ENCODE measurements at places on chromosomes 6 and 20.

DNA sequence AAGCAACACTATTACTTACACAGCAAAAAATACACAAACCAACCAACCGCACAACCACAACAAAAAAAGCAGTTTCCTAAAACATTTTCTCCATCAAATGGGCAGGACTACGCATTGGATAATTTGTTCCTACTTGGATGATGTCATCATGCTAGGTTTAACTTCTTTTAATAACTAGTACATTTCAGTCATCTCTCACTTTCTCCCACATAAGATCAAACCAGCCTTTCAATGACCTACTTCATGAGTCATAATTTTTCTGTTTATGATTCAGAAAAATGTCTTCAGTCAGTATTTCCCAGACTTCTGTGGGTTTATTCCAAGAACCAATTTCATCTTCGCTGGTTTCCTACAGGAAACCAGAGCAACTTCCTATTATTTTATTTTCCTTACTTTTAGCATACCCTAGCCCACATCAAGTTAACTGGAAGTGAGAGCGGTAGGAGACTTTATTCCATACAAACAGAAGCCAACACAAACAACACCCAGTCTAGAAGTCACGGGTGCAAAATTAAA, 134.2 kb downstream of the GMDS start:
- no peak for DNase-seq

- no peak for DNase-seq
Observed at GRCh38 chr20:10543480-10543879, 108.4 kb downstream of the SLX4IP start.

DNA sequence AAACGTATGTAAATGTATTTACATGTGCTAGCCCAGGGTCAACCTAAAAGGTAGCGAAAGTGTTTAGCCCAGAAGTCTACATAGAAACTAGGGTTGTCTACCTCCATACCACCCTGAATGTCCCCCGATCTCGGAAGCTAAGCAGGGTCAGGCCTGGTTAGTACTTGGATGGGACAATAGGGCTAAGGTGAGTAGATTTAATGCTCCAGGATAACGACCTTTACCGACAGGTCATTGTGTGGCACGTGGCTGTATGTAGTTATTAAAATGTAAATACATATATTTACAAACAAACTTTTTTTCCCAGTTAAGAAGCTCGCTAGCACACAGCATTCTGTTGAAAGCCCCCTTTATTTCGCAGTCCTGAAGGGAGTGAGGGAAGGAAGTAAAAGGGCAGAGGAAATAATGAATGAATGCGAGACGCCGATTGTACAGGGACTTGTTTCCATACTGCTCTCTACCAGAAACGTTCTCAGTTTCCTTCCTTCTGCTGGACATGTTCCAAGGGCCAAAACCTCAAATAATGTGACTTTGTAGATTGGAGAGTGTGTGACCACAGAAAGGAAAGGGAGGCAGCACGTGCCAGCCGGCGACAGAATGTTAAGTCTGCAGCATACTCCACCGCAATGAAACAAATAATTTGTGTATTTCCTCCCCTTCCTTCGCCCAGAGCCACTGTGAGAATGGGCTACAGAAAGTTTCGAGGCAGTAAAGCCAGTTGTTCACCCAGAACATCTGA, 612 bp downstream of the ADAT2 start:
- DNase-seq = no peak

DNA sequence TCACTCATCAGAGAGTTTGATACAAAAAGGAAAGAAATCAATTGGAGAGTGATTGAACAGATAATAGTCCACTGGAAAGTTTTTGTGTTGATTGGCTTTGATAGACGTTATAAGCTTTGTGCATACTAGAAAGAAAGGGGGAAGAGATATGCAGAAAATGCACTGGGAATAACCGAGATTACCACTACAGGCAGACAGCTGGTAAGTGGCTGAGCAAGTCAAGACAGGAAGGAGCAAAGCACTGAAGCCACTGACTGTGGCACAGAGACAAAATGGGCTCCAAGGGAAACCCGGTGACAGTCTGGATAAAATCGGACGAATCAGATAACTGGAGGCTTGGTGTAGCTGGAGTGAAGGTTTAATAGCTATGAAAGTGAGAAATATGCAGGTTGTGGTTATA, 209.0 kb downstream of the SIM1 start:
- no peak for DNase-seq

DNA sequence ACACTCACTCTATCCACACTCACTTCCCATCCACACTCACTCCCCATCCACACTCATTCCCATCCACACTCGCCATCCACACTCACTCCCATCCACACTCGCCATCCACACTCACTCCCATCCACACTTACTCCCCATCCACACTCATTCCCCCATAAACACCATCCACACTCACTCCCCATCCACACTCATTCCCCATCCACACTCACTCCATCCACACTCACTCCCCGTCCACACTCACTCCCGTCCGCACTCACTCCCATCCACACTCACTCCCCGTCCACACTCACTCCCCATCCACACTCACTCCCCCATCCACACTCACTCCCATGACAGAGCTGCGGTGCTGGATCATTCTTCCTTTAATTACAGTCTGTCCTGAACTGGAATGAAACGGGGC, 17.1 kb downstream of the THBS2 start:
- no peak for DNase-seq

GRCh38 chr6:56624046-56624727, 18.5 kb downstream of the DST start:
- no peak for DNase-seq

GRCh38 chr20:50645253-50646068, 45.9 kb downstream of the RIPOR3 start:
- DNase-seq = no peak

DNA sequence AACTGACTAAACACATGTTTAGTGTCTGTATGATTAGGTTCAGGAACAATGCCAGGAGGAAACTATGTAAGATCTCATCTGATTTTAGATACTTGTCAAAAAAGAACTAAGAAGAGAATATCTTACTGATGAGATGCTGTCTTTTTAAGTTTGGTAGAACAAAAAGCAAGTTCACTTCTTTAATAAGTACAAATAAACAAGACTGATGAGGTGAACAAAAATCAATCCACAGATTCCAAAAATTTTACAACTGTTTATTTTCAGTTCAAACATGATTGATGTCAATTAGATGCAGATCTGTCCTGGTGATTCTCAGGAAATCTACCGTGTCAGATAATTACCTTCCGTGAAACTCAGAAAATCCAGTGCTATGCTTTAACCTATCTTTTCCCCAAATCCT, 24.9 kb downstream of the EPHA7 start:
- DNase-seq = no peak

GRCh38 chr20:39264506-39265172, 302.5 kb downstream of the DHX35 start:
- no peak for DNase-seq

GRCh38 chr20:1838556-1839279, 56.5 kb upstream of the SIRPA start:
- DNase-seq = peak; percentile 68

DNA sequence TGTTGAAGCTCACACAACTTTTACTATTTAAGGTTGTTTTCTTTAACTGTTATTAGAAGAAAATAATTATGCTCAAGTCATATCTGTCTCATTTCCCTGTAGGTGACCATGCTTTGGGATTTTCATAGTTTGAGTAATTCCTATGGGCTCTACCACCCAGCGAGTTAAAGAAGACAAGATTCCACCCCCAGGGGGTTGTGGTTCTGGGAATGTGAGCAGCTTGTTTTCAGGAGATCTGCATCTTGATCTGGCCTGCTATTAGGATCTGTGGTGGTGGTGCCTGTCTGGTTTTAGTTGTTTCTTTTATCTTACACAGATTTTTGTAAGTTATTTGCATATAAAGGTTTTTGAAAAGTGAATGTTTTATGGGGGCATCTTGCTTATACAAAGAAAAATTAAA, 20.2 kb upstream of the REV3L start:
- DNase-seq = no peak

- no peak for DNase-seq
Observed at GRCh38 chr6:925656-926213, 232.8 kb upstream of the EXOC2 start.

DNA sequence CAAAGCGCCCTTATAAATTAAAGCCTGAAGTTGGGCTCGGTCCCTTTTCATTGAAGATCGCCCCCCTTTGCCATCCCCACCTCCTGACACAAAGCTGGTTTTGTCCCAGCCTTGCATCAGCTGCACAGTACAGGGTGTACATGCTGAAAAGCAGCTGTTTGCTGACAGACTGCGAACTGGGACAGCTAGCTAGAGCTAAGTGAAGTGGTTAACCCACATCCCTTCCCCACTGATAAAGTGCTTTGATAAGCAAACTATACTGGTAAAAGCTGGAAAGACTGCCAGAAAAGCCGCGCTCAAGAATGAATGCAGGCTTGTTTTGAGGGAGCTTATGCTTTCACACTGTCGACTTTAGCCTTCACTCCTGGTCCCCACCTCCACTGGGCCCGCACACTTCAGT, 207.3 kb downstream of the GMDS start:
- DNase-seq = no peak

DNA sequence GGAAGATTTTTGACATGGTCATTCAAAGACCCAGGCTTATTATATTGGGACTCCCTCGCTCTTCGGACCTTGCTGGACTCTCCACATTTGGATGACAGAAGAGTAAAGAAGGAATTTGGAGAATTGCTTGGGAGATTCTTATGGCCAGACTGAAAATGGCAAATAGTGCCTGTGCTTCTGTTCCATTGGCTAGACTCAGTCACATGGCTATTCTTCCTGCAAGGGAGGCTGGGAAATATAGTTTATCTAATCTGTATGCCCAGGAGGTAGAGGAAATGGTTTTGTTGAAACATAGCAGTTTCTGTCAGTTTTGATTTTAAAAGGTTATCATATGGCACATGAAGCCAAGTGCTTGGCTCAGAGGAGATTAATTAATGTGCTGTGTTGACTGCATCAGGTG, 286.6 kb upstream of the JAG1 start:
- DNase-seq = no peak

- DNase-seq = no peak
Observed at GRCh38 chr20:35630636-35631035, 15.0 kb downstream of the SPAG4 start.

- no peak for DNase-seq
Observed at GRCh38 chr6:106069478-106069877, 16.7 kb upstream of the PRDM1 start.

DNA sequence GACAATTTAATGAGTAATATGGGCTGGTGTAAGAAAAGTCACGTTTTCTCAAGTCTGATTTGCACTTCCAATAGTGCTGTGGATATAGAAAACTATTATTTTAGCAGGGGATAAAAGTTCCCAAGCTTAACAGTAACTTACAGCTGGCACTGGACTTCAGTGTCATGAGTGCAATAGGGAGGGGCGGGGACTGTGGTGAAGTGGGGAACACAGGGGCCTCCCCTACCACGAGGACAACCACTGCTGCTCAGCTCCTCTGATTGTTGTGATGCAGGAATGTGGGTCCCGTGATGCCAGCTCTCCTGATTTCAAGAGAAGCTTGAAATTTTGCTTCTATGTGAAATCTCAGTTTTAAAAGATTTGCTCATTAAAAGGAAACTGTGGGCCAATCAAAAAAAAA, 24.0 kb downstream of the SLC13A3 start:
- no peak for DNase-seq

DNA sequence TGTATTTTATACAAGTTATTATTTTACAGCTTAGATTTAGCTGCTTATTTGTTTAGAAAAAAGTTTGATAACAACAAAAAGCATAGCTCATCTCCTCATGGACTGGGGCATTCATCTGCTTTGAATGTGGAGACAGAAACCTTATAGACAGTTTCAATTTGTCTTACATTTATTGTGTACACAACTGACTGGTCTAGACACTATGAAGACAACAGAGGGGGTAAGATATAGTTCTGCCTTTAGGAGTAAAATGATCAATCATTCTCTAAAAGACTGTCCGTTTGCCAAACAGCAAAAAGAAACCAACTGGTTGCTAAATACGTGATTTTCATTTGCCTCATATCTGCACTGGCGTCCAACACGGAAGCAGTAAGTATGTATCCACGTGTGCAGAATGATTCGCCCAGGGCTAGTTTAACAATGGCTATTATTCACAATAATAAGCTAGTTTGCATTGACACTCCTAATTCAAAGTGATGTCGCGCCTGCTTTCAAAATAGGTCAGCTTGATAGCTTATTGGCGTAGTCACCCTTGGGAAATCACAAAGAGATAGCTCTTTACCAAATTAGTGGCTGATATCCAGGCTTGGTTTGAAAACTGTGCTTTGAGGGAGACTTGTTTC, 153.6 kb downstream of the BMP2 start:
- no peak for DNase-seq

GRCh38 chr6:83193747-83194566, 800 bp downstream of the RWDD2A start:
- DNase-seq = peak; percentile 13

DNA sequence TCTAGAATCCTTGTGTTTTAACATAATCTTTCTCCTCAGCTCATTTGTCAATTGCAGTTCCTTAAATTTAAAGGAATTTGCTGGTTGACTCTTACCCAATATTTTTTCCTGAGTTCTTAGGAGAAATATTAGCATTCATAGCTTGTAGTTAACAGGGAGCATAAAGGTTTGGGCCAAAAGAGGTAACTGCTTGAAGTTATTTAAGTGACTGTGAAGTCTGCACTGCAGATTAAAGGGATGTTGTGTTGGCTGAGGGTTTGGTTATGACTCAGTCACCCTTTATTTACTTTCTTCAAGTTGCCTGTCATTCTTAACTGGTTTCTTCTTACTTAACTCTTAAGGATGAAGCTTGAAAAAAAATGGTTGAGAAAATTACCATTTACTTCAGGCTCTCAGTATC, 220.3 kb upstream of the LAMP5 start:
- DNase-seq = no peak

GRCh38 chr6:41763470-41763869, 16.2 kb downstream of the FRS3 start:
- no peak for DNase-seq

DNA sequence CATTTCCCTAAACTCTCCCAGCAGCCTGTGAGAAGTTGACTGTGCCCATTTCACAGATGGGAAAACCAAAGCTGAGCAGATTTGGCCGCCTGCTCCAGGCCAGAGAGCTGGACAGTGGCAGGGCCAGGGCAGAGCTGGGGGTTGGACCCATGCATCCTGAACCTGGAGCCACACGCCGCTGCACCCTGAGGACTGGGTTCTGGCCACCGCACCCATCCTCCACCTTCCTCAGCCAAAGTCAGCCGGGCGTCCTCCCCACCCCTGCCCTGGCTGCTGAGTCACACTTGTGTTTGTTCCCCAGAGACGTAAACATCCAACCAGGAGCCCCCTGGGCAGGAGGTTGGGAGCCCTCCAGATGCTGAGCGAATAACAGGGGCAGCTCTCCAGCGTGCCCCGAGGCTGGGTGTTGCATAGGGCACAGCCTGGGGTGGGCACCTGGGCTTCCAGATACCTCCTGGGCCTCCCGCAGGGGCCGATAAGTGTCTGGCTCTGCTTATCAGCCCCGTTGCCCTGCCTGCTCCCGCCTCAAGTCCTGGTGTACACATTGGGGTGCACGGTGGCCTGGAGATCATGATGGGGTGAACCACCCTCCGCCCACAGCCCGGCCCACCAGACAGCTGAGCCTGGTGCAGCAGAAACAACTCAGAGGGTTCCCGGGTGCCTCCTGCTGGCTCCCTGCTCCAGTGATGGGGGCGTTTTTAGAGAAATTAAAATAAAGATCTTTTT, 23.8 kb downstream of the RBM38 start:
- no peak for DNase-seq
